AG09309 (cell line): ENCODE measurements at places on chromosomes 2 and 18.

DNA sequence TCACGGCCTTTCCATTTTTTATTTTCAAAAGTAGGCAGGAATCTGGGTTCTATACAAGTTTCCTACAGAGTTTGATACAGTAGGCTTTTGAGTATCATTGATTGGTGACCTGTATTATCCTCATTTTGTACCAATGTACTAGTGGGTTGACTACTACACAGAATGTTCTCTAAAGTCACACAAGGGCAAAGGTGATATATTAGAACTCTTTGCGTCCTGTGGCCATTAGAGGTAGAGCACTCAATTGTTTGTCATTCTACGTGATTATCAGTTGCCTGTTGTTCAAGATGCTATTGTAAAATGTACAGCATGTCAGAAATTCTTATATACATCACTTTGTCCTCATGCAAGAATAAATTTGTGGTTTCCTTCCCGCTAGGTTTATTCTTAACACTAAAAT lies 24.8 kb downstream of the WDR75 start:
- no peak for DNase-seq

GRCh38 chr2:227509076-227509475 lies 37.1 kb downstream of the AGFG1 start:
- no peak for DNase-seq

- no peak for DNase-seq
Observed at GRCh38 chr2:65802298-65802942, 370.0 kb upstream of the SPRED2 start.

- DNase-seq, result no peak
Observed at GRCh38 chr2:19361325-19361990, 3.0 kb upstream of the OSR1 start.

- DNase-seq, result no peak
Observed at GRCh38 chr2:150107816-150108215, 379.7 kb downstream of the RND3 start.

GRCh38 chr18:67318651-67319050 lies 197.9 kb downstream of the DSEL start:
- peak; percentile 10 for DNase-seq

GRCh38 chr2:212973347-212973746 lies 178.1 kb downstream of the IKZF2 start:
- DNase-seq, result no peak

- no peak for DNase-seq
Observed at GRCh38 chr2:80459028-80459427, 154.5 kb upstream of the LRRTM1 start.

DNA sequence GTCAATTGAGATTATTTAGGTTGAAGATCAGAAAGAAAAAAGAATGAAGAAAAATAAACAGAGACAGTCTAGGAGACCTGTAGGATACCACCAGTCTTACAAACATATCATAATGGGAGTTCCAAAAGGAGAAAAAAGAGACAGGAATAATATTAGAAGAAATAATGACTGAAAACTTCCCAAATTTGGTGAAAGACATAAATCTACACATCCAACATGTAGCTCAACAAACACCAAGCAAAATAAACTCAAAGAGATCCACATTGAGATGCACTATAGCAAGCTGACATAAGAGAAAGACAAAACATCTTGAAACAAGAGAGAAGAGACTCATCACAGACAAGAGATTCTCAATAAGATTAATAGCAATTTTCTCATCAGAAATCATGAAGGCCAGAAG lies 274.0 kb downstream of the TFCP2L1 start:
- DNase-seq, result no peak

- no peak for DNase-seq
Observed at GRCh38 chr2:24313744-24314632, 46.3 kb downstream of the ITSN2 start.

GRCh38 chr2:207533461-207534008 lies 3.8 kb downstream of the CREB1 start:
- no peak for DNase-seq

- no peak for DNase-seq
Observed at GRCh38 chr18:3886575-3887322, 436.8 kb downstream of the TGIF1 start.

- DNase-seq, result no peak
Observed at GRCh38 chr18:65924904-65925303, 174.1 kb downstream of the CDH7 start.

GRCh38 chr2:171226461-171226860 lies 65.8 kb upstream of the TLK1 start:
- DNase-seq, result no peak

DNA sequence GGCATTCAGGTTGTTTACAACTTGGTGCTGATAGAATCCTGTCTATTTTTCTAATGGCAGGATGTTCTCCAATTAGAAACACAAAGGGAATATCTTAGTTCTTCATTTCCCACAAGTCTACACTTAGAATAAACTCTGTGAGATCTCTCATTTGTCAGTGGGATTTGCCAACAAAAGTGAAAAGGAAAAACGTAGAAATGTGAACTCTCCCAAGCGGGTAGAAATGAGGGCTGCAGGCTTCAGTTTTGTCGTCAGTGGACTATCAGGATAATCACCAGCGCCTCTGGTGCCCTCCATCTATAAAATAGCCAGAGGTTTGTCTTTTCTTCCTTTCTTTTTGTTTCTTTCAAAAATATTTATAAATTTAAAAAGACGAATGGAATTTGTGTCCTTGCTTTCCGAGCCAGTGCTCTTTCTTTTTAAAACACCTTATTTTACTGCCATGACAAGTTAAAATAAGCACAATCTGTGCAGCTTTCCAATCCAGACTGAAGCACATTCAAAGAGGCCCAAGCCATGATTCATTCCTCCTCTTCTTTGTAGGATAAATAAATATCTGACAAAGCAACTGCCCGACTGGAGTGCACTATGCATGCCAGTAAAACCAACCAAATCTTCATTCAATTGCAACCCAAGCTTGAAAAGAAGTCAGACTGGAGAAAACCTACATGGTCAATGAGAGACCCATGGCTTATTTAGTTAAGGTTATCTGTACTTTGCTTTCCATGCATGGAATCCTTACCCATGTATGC lies 185.8 kb downstream of the ANKRD44 start:
- no peak for DNase-seq

DNA sequence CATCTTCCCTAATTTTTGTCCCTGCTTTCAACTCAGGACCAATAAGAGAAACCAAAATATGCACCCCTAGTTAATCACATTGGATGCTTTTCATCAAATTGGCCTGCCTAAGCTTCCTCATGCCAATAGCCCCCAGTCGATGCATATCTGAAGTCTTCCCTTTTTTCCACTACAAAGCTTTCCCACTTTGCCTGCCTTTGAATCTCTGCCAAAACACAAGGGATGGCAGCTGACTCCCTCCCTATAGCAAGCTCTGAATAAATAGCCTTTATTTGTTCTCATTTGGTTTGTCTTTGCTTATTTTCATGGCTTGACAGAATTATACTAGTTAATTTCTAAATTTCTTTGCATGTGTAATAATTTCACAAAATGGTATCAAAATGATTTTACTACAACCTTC lies 621.2 kb downstream of the MBD2 start:
- DNase-seq, result no peak

- DNase-seq, result no peak
Observed at GRCh38 chr2:119232666-119232993, 9.0 kb downstream of the STEAP3 start.

DNA sequence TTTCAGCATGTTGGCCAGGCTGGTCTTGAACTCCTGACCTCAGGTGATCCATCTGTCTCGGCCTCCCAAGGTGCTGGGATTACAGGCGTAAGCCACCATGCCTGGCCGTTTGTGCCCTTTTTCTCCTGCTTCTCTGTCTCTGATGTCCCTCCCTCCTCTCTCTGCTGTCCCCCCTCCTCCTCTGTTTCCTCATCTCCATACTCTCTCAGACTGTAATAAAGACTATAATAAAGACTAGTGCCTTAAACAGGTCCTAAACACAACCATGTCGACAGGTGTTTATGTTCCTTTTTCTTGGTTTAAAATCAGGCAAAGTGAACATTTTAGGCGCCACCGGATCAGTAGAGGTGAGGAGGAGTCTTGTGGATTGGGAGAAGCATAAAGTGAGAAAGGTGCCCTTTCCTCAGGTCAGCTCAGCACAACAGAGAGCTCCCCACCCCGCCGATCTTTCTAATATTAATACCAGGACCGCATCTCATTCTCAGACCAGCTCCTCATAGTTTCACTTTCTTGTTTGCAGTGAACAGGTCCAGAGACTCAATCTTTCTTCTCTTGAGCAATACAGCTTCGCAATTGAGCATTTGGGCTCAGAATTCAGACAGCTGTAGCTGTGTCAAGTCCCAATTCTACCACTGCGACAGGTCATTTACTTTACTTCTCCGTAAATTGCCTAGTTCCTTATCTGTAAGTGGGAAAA lies 23.7 kb downstream of the TIMM21 start:
- DNase-seq, result no peak

GRCh38 chr18:33460681-33461080 lies 20.2 kb upstream of the CCDC178 start:
- DNase-seq, result no peak

- no peak for DNase-seq
Observed at GRCh38 chr2:47870641-47871540, 35.4 kb downstream of the FBXO11 start.

DNA sequence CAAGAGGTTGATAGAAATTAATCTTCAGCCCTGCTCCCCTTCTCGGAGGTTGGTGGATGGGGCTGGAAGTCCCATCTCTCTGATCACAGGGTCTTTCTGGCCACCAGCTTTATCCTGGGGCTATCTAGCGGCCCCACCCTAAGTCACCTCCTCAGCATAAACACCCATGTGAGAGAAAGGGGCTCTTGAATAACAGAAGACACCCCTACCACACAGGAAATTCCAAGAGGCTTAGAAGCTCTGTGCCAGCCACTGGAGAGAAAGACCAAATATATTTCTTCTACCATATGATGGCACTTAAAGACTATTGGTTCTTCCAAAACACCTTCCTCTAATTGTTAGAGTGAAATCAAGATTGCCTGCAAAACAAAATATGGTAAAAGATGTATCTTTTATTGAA lies 219.7 kb downstream of the VAPA start:
- no peak for DNase-seq

GRCh38 chr2:30336978-30337841 lies 105.9 kb downstream of the LBH start:
- DNase-seq, result no peak

DNA sequence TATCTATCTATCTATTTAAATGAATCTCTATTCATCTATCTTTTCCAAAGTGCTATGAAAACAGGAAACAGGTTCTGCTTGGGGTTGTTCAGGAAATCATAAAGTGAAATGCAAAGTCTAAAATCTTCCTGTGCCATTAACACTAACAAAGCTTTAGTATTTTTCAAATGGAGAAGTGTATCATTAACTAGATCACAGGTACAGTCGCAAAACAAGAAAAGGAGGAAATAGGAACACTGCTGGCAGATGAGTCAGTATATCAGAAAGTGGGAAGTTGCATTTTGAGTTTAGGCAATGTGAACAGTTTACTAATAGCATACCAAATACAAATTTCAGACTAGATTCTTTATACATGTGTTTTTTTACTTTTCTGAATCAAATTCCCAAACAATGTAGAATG lies 888.5 kb upstream of the FSHR start:
- no peak for DNase-seq

- DNase-seq, result peak; percentile 45
Observed at GRCh38 chr2:36530178-36530982, 67.6 kb downstream of the FEZ2 start.

- no peak for DNase-seq
Observed at GRCh38 chr2:214477305-214477704, 66.5 kb downstream of the VWC2L start.

DNA sequence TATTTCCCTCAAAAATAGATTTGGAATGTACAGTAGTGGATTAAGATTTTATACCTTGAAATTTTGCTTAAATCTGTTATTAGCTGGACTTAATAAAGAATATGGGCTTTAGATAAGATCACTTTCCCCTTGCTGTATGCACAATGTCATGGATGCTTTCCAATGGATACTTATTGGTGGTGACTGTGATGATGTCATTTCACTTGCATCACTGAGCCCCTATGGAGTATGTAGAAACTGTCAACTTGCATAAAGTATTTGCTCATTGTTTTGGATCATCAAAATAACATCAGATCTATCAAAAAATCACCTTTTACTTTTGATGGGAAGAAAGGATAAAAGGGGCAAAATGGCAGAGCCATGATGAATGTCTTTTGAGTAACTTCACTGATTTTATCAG lies 112.7 kb downstream of the ZEB2 start:
- DNase-seq, result no peak

DNA sequence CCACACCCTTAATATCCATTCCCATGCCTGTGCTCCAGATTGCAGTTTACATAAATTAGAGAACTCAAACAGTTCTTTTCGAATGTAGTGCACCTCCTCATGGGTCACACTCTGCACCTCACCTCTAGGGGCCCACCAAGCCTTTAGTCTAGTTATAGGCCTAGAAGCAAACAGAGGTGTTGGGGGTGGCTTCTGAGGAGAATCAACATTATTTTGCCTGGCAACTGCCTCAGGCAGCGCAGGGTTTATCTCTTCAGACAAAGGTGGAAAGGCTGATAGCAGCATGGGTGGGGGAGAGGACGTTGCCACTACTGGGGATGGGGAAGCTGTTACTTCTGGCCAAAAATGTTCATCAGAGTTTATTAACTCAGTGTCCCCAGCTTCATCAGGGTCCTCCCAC lies 5.0 kb upstream of the GYPC start:
- DNase-seq, result no peak

DNA sequence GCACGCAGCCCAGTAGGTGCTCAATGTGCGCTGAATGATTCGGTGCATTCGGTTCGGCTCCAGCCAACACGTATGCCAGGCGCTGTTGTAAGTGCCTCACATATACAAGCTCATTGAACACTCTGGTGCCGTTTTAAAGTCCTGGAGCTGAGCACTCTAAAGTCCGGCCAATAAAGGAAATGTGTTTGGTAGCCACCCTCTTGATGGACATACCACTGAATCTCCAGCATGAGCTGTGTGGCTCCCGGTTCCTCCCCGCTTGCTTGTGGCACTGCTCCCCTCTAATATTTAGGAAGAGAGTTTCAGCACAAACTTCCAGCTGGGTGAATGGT lies 112.1 kb downstream of the MCFD2 start:
- no peak for DNase-seq
